ENCODE measurements at places on chromosomes 1 and 21.

DNA sequence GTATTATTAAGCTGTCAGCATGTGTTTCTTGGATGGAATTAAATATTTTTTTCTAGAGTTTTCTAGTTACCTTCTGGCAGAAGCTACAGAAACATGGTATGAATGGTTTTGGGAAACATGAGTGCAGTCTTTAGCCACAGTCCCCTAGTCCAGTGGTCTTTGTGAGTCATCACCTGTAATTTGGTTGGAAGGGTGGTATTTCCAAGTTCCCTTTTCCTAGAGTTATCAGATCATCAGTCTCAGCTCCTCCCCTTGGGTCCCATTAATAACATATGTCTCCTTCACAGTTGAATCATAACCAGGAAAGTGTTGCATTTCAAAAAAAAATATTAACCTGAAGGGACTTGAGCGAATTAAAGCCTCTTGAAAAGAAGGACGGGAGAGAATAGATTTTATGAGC, 27.0 kb downstream of the ELAVL4 start:
- DNase-seq, result no peak

GRCh38 chr1:25257196-25257595, 9.9 kb upstream of the RSRP1 start:
- DNase-seq, result no peak

GRCh38 chr1:241171991-241172390, 185.0 kb downstream of the RGS7 start:
- no peak for DNase-seq

DNA sequence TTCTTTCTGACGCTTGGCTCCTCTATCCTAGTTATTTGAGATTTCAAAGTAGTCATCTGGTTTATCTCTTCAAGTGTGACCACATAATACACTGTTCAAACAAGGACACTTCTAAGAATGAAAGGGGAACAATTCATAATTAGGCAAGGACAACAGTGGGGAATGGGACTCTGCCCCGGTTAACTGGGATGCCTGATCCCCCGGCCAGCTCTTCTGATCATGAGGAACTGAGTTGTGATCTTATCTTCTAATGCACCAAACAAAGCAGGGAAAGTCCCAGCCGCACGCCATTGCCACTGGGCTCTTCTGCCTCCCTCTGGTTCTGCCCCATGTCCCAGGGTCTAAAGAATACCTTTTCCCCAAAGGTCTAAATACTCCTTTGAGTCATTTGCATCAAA, 158.2 kb upstream of the IRF2BP2 start:
- DNase-seq, result peak; percentile 30

- DNase-seq, result no peak
Measured at GRCh38 chr1:192530254-192530653, 45.3 kb upstream of the RGS1 start.

Measured in ureter (tissue), 1 donor.